ENCODE measurements at places on chromosomes 2 and 18.
A peak's percentile ranks its signal among the peaks of the same experiment; 100 is the strongest.

GRCh38 chr2:70328921-70329561 lies 27.2 kb upstream of the FAM136A start:
- DNase-seq = no peak

DNA sequence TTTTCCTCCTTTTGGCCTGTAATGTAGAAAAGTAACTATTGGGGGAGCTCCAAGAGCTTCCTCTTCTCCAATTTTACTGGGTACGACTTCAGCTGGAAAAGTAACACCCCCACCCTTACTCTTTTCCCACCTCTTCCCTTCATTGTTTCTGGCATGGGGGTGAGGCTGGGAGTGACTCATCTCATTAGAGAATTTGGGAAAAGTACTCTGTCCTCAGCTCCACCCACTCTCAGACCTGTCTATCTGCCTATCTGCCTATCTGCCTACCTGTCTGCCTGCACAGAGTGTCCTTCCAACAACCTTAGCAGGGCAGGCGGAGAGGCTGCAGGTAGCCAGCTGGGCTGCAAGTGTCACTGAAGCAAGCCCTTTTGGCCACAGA lies 93.6 kb downstream of the EPHA4 start:
- DNase-seq = no peak

DNA sequence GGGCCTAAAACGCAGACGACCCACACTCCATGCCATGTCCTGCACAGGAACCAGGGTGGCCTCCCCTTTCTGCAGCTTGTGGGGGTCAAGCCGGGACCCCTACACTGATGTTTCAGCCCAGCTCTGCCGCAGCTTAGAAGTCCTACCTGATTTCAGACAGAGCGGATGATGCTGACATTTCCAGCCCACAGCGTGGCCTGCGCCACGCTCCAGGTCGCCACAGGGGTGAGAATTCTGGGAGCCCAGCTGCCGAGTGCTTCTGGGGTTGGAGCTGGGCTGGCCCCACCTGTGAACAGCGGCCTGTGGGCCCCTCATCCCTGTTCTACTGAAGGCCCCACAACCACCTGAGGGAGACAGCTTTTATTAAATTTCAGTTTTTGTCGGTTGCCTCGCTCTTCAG lies 77.2 kb downstream of the NFATC1 start:
- no peak for DNase-seq

GRCh38 chr2:144162652-144163051 lies 357.3 kb downstream of the ZEB2 start:
- peak; percentile 61 for DNase-seq

GRCh38 chr2:165563468-165564225 lies 94.1 kb downstream of the CSRNP3 start:
- DNase-seq = no peak

GRCh38 chr2:29106980-29107388 lies 8.2 kb upstream of the CLIP4 start:
- no peak for DNase-seq

GRCh38 chr18:23279931-23280330 lies 144.6 kb downstream of the CABLES1 start:
- DNase-seq = no peak

DNA sequence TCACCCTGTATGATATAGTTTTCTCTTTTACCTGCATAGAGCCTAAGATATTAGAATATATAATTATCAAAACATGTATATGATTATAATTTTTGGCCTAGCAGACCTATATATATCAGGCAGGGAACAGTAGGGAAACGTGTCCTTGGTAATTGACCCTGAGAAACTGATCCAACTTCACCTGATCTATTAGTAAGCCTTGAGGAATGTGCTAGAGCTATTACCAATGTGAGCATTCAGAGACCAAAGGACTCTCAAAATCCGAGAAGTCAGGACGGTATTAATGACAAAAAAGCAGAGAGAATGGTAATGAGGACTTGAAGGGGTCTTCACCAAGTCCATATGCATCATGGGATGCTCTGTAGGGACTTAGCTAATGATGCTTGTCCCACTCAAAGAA lies 571.9 kb downstream of the CPS1 start:
- no peak for DNase-seq

- DNase-seq = no peak
These were observed 556.9 kb upstream of the SETBP1 start for GRCh38 chr18:44123743-44124142.

DNA sequence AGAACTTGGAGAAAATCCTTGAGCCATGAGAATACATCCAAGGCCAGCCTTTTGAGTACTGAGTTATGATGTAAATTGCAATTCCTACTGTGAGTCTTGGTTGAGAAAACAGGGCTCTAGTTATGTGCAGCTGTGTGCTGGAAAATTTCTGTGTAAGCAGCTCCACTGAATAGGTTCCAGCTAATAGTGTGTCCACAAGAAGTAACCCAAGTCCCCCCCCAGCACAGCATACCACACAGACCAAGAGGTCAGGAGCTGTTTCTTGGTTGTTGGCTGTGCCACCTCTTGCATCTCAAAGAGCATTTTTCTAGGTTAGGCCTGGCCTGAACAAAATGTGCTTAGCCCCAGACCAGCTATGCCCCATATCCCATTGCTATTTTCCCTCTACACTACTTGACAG lies 36.8 kb upstream of the APCDD1 start:
- DNase-seq = no peak

DNA sequence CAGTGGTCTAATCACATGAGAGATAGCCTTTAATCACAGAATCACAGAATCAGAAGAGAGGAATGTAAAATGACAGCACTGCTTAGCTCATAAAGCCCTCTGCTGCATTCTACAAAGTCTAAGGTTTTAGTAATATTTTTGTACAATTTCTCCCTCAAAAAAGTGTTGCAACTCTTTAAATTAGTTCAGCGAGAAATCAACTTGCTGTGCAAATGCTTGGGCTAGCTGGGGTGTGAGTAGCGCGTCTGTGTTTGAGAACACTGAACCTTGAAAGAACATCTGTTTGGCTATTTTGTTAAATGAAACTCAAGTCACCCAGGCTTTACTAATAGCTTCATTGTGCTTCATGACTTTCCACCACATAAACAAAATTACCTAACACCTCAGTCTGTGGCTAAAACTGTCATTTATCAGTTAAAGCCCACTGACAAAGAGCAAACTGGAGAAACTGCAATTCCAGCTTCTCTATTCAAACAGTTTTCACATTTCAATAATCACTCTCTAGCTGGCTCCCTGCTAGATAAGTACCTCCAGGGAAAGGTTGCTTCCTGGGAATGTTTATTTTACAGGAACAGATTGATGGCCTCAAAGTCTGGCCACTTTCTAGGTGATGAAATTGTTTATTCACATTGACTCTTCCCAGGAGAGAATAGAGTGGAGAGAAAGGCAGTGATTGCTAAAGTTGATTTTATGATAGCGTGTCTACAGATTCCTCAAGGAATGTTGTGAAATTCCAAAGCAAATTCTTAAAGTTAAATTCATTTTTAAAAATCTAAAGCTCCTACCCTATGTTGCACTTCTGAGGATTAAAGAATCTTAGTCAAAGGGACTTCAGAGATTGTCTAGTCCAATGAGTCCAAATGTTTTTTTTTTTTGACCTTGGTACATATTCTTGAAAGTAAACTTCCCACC lies 36.0 kb upstream of the STAT1 start:
- no peak for DNase-seq
